Left renal pelvis (tissue), 4 donors: ENCODE measurements at places on chromosomes 2 and 18. TPM values are rescaled to one million over a fixed set of nuclear protein-coding genes. Genes with fewer than 3 reads are reported as not detected.

DNA sequence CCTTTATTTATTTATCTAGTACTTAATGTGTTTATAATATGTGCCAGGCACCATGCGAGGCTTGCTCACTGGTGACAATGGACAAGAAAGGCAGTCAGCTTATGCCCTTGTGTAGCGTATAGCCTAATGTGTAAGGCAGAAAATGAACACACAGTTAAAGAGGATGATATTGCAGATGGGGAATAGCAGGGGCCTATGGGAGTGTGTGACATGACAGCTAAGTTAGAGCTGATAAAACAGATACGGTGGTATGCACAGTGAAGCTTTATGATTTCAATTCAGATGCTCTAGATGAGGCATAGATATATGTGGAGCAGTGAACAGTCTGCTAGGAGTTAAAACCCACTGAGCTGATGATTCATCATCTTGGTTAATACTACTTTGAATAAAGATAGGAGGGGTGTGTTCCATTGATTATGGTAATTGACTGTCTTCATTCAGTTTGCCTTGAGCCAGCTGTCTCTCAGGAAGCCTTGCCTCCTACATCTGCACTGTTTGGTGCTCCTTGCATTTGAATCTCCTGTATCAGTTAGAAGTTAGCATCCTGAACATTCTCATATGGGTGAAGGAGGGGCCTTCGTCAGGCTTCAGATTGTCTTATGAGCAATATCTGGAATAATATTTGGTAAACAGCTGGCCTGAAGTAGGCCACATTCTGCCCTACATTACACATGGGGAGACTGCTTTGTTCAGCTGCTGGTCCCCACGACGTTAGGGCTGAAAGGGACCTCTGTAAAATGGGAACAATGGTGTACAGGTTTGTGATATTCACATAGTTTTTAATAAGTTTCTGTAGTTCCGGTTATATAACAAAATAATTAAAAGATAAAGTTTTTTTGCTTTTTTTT is 13.2 kb downstream of the MAP4K4 start:
- DNase-seq, result no peak

DNA sequence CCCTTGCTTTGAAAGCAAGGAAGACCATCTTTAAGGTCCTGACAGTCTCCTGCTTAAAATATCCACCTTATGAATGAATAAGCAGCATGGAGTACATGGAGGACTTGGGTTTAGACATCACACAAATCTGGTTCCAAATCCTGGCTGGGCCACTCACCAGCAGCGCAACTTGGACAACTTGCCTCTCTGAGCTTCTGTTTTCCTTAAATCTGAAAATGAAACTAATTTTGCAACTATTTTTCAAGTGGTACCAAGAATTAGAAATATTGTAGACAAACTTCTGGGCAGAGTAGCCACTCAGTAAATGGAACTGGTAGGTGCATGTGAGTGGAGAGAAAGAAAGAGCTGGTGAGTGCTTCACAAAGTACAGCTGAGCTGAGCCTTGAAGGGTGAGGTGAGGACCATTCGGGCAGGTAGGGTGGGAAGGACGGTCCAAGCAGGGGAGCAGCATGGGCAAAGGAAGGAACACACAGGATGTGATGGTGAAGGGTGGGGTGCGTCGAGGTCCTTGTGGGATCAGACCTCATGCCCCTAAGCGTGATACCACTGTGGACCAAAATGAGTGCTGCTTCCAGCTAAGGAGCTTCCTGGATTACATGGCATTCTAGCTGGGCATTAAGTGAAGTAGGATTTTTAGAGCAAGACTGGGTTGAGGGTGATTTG is 14.4 kb upstream of the TET3 start:
- no peak for DNase-seq

GRCh38 chr2:235194351-235194750 is 242.5 kb downstream of the SH3BP4 start:
- DNase-seq, result no peak

- no peak for DNase-seq
Measured at GRCh38 chr18:26999797-27000196, 134.3 kb upstream of the AQP4 start.

DNA sequence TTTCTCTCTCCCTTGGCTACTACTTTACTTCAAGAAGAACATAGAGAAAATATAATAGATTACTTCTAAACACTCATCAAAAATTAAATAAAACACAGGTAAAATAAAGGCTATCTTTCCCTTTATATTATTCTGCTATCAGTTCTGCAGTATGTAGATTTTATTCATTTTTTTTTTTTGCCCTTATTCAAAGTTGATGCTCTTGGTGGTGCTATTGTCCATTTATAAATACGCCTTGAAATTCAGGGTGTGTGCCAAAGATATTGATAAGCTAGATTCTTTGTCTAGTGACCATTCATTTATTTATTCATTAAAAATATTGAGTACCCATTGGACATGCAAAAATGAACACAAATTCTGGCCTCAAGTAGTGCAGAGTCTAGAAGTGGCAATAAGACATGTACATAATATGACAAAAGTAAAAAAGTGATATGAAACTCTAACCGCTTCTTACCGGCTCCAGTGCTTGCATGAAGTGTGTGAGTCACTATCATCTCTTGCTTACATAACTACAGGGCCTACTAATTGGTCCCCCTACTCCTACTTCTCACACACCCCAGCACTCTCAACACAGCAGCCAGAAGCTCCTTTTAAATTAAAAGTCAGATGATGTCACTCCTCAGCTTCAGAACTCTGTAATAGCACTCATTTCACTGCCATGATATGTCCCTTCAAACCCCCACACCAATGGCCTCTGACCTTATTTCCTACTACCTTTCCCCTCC is 208.3 kb upstream of the FANCL start:
- DNase-seq, result no peak

- no peak for DNase-seq
Measured at GRCh38 chr2:219439506-219439905, 4.9 kb downstream of the SPEG start.

The FLACC1 gene
- 2.3 TPM for polyA plus RNA-seq

The RAB31 gene
- polyA plus RNA-seq, result 35.5 TPM

The ACTG2 gene
- 1.6 TPM for polyA plus RNA-seq
